ENCODE measurements at places on chromosomes 2 and 18. TPM values are rescaled to one million over a fixed set of nuclear protein-coding genes. Genes with fewer than 3 reads are reported as not detected.

- peak; percentile 61 for DNase-seq
These were observed 669.3 kb downstream of the BCL11A start for GRCh38 chr2:59884166-59884565.

Gene SGPP2
- 47.4 TPM for total RNA-seq

Gene LYPD1
- total RNA-seq, result not detected

DNA sequence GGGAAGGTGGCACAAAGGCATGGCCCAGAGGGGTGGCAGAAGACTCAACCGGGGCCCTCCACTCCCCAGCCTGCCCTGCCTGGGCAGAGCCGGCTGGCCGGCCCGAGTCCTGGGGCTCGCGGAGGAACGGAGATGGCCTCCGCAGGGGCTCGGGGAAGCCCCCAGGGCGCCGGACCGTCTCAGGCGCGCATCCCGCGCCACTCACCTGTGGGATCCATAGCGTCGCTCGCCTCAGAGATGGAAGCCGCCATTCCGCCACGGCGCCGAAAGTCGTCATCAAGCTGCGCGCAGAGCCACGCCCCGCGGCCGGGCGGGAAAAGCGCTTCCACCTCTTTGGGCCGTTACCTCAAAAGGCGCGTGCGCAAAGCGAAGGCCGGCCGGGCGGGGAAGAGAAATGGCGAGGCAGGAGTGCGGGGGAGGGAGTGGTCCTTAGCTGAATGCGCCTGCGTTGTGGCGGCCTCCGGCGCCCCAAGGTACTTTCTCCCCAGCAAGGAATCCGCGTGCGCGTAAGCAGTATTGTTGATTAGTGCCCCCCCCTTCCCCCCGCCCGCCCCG lies at the start of gene SMPD4:
SMPD4 (minus strand) TSS at position 278 of the 555 bp plus-strand sequence. CDS start 5,010 bp downstream, outside the sequence.
- peak; percentile 96 for DNase-seq

- no peak for DNase-seq
These were observed 14.9 kb downstream of the L3MBTL4 start for GRCh38 chr18:6399776-6400175.

GRCh38 chr18:32552421-32553030 lies 81.8 kb upstream of the GAREM1 start:
- DNase-seq, result peak; percentile 81

Gene DNAH7
- total RNA-seq, result 0.91 TPM

Gene CKAP2L
- total RNA-seq, result 21.6 TPM

Gene IL1R2
- not detected for total RNA-seq

DNA sequence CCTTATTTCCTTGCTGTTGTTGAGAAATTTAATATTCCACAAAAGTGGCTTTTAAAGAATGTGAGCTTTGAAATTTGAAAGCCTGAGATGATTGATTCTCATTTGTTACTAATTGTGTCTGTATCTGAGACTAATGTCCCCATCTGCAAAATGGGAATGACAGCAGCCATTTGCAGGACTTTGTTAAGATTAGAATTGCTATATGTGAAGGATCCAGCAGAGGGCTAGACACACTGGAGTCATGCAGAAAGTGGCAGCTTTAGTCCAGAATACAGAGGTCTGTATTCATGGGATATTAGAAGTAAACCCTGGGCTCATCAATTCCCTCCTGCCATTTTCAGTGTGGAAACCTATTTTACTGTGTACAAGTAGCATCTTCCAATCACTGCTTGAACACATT lies 296.5 kb upstream of the GYPC start:
- peak; percentile 17 for DNase-seq

Gene OXER1
- total RNA-seq, result not detected

DNA sequence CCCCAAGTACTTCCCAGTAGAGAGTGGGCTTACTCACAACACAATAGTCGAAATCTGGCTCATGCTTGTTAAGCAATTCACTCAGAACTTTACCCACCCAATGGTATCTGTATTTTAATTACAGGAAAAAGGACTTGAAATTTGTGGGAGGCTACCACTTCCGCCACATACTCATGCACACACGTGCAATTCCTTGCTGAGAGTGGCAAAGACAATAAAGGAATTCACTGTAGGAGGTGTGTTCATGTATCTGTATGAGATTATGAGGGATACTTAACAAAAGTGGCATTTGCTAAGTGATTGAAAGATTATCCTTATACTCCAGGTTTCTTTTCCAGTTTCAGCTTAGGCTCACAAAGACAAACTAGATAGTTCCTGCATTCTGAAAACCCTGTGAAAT lies 14.9 kb upstream of the LYPD6 start:
- DNase-seq, result no peak

- peak; percentile 39 for DNase-seq
These were observed 97.9 kb upstream of the GPR45 start for GRCh38 chr2:105143467-105144151.

- no peak for DNase-seq
These were observed 372.5 kb downstream of the CBLN2 start for GRCh38 chr18:72171596-72171995.

GRCh38 chr2:151338115-151338514 lies 19.3 kb upstream of the TNFAIP6 start:
- DNase-seq, result no peak

- no peak for DNase-seq
These were observed 122.4 kb downstream of the PTGR3 start for GRCh38 chr18:75086494-75087034.

- DNase-seq, result no peak
These were observed 26.7 kb downstream of the CYP27C1 start for GRCh38 chr2:127193164-127193966.

DNA sequence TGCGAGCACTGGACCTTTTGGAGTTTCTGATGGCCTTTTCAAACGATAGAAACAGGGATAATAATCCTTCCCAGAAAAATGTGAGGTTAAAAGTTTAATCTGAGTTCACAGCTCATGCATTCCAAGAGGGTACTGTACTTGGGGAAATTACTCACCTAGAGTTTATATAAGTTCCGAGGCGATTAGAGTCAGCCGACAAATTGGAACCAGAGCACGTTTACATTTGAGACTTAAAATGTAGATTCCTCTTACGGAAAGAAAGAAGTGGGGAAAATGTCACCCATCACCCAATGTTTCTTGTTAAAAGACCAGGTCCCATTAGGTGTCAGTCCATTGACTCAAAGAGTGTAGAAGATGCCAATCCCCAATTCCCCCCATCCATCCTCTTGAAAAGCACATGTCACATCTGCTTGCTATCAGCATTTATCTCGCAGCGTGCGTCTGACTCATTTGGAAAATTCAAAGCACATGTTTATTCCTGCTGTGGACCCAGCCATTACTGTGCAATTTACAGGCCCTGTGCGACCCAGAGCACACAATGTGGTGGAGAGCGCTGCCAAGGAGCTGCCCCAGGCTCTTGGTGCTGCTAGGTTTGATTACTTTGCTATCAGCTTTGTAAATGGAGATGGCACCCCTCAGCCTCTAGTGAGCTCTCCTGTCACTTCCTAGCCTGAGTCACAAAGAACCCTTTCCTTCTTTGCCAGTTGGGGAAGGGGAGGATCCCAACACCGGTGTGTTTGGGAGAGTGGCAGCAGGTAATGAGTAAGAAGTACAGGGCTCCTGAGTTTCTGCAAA lies 104.8 kb downstream of the COLEC12 start:
- no peak for DNase-seq

Gene MOGAT1
- not detected for total RNA-seq

Gene ZNF397
- total RNA-seq, result 26.5 TPM

Gene SLC16A14
- total RNA-seq, result 0.56 TPM

- DNase-seq, result peak; percentile 5
These were observed 2.1 kb downstream of the PROKR1 start for GRCh38 chr2:68645523-68645922.

GRCh38 chr2:122980671-122981070 lies 1044.4 kb upstream of the CNTNAP5 start:
- DNase-seq, result peak; percentile 98

DNA sequence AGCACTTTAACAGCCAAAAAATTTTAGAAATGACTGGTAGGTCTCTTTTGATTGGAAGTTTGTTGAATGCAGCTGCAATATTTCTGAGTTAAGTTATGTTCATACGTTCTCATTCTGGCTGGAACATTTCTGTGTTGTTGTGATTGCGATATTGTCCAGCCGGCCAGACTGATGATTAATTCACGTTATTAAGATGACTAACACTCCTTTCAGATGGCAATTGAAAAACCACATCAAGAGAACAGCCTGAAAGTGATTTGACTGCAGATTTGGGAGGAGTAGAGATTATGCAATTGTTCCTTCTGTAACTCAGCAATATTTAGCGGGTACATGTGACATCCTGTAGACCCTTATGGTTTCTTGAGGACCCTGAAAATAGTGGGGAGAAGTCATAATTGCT lies 133.7 kb downstream of the FBXO15 start:
- DNase-seq, result peak; percentile 91

- DNase-seq, result peak; percentile 25
These were observed 7.7 kb downstream of the MAPRE3 start for GRCh38 chr2:26978061-26978596.

GRCh38 chr2:39537150-39537549 lies 100.1 kb upstream of the MAP4K3 start:
- DNase-seq, result no peak

- DNase-seq, result no peak
These were observed 56.9 kb downstream of the DGKD start for GRCh38 chr2:233411162-233411561.

DNA sequence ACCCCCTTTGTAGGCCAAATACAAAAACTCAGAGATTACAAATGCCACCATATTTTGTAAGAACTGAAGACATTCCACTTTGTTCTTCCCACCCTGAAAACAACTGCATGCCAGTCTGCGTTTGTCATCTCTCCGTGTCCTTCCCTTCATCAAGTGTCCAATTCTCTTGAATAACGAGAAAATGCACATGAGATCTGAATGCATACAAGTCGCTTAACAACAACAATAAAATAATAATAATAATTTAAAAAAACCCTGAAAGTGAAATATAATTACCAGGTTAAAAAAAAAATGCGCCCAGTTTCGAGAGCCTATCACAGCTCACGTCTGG lies 2.0 kb upstream of the SETBP1 start:
- DNase-seq, result no peak

- peak; percentile 63 for DNase-seq
These were observed 923 bp downstream of the FIGLA start for GRCh38 chr2:70789304-70790135.

GRCh38 chr2:172726172-172726735 lies 9.4 kb upstream of the RAPGEF4 start:
- no peak for DNase-seq

DNA sequence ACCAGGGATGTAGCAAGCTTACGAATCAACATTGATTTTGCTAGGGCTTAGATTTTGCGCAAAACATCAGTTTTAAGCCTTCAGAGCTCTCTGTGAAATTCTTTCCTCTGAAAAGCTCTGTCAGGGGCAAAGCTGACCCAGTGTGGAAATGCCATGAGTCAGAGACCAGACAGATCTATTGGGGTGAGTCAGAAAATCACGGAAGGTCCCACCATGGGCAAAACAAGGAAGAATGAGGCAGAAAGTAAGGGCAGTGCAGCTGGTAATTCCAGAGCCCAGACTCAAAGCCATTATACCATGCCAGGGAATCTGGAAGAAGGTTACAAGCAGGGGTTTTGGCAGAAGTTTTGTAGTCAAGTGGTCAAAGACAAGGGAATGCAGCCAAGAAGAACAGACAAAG lies 256.6 kb upstream of the CTAGE1 start:
- peak; percentile 88 for DNase-seq

Gene PKDCC
- total RNA-seq, result 0.49 TPM

GRCh38 chr18:23179416-23179815 lies 44.1 kb downstream of the CABLES1 start:
- no peak for DNase-seq

GRCh38 chr2:40935349-40935748 lies 483.5 kb upstream of the SLC8A1 start:
- DNase-seq, result no peak

Gene ITPRIPL1
- not detected for total RNA-seq

All from MCF 10A (cell line).